ENCODE measurements at places on chromosomes 5 and 9. TPM values are rescaled to one million over a fixed set of nuclear protein-coding genes. Genes with fewer than 3 reads are reported as not detected.

DNA sequence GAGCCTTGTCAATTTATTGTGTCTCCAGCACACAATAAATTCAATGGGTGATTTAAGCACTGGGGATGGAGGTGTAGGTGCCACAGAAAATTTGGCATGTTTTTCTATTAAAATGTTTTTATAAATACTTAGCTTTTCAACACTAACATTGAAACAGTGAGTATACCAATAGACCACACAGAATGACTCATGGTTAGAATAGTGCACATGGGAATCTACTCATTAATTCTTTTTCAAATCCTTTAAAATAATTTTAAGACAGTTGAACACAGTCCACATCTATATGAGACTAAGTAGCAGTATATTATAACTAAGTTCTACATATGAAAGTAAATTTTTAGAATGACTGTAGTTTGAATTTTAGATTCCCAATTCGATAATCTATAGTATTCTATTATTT, 67.1 kb downstream of the LNPEP start:
- H3K27ac ChIP-seq: no peak overlapping the region
- H3K27me3 ChIP-seq: no peaks in the 10 kb centered on the region
- no peaks in the 10 kb centered on the region for H3K4me1 ChIP-seq
- no peak for DNase-seq

DNA sequence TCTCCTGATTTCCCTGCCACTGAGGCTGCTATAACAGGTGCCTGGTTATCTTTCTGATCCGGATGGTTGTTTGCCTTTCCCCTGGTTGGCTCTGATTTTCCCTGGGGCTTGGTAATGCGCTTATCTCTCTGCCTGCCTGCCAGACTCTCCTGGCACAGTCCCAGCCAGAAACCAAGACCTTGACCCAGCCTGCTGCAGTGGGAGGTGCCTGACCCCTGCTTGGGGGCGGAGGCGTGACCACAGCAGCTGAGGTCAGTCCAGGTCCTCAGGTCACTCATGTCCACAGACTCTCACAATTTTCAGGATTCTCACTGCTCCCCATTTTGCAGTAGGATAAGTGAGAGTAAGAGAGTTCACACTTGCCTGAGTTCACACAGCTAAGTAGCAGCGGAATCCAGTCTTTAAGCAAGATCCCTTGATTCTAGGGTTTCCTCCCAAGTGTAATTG, 24.4 kb upstream of the SYNPO start:
- no peaks in the 10 kb centered on the region for H3K36me3 ChIP-seq
- H3K27me3 ChIP-seq: no peaks in the 10 kb centered on the region
- peak overlapping the region; percentile 62 for H3K27ac ChIP-seq
- H3K4me3 ChIP-seq: no peak overlapping the region
- H3K4me1 ChIP-seq: peaks cover 91% of the 10 kb centered on the region

DNA sequence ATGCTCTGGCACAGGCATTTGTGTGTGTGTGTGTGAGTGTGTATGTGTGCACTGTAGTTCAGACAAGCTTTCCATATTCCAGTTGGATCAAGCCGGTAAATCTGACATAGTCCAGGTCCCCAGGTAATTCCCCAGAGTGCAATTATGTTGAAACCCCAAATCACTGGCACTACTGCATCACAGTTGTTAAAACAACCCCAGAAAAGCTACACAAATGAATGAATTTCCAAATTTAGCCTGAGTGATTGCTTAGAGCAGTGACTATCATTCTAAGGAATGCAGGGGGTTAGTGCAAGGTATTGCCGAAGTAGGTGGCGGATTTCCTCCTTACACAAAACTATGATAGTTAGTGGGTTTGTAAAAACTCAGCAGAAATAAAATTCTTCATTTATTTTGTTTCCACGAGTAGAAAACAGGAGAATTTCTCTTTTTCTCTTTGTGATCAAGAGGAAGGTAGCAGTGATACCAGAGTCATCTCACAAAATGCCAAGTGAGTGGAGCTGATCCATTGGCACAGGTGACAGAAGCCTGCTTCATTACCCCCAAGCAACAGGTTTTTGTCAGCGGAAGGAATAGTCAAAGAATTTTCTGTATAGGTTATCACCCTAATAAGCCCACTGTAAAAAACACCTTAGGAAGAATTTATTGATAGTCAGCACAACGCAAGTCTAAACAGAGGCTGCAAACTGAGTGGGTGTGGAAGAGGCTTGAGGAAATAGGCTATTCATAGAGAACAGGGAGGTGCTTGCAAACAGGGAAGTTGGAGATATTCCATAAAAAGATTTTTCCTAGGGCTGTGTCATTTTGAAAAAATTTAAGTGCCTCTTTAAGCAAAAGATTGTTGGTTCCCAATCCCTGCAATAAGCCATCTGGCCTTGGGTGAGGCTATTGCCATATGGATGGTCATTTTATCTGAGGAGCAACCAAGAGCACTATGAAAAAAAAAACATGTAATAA, 385.1 kb downstream of the CHSY3 start:
- H3K4me3 ChIP-seq: no peak overlapping the region
- no peak for DNase-seq
- H3K27ac ChIP-seq: no peak overlapping the region
- H3K4me1 ChIP-seq: no peaks in the 10 kb centered on the region

DNA sequence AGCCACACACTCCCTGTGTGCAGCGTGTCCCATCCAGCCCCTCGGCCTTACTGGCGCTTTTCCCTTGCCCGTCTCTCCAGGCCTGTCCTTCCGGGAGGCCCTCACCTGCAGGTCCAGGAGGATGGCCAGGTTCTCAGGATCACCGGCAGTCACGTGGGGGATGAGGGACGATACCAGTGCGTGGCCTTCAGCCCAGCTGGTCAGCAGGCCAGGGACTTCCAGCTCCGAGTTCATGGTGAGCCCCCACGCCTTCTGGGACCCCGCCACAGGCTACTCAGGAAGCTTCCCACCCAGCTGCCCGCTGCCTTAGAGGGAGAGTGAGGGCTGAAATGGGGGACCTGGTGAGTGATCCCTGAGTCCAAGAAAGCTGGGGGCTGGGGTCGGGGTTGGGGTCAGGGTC, 85.8 kb downstream of the HMCN2 start:
- no peaks in the 10 kb centered on the region for H3K4me1 ChIP-seq
- H3K27ac ChIP-seq: no peak overlapping the region
- no peak for DNase-seq
- H3K4me3 ChIP-seq: no peak overlapping the region

DNA sequence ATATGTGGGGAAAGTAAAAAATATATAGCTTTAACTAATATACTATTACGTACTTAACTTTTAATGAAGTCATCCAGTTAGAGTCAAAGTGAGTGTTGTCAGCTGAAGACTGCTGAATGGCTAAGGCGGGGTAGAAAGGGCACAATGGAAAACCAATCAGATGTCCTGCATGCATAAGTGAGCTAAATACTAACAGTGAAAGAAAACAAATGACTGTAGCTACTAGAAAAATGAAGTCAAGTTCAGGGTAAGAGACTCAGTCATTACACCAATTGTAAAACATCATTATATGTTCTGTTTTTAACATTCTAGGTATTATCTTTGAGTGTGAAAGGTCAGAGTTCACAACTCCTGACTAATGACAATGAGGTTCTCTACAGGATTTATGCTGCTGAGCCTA, 295.2 kb downstream of the ADGRV1 start:
- no peak overlapping the region for H3K4me3 ChIP-seq
- no peak for DNase-seq
- no peaks in the 10 kb centered on the region for H3K4me1 ChIP-seq
- H3K27ac ChIP-seq: no peak overlapping the region

- peaks cover 10% of the 10 kb centered on the region for H3K4me1 ChIP-seq
- no peaks in the 10 kb centered on the region for H3K36me3 ChIP-seq
- no peak for DNase-seq
- no peaks in the 10 kb centered on the region for H3K27me3 ChIP-seq
- H3K4me3 ChIP-seq: no peak overlapping the region
These were observed 155.7 kb upstream of the ZNF462 start for GRCh38 chr9:106707291-106707690.

GRCh38 chr5:180611140-180611850, 20.0 kb upstream of the SCGB3A1 start:
- no peaks in the 10 kb centered on the region for H3K36me3 ChIP-seq
- H3K4me3 ChIP-seq: no peak overlapping the region
- no peaks in the 10 kb centered on the region for H3K4me1 ChIP-seq

DNA sequence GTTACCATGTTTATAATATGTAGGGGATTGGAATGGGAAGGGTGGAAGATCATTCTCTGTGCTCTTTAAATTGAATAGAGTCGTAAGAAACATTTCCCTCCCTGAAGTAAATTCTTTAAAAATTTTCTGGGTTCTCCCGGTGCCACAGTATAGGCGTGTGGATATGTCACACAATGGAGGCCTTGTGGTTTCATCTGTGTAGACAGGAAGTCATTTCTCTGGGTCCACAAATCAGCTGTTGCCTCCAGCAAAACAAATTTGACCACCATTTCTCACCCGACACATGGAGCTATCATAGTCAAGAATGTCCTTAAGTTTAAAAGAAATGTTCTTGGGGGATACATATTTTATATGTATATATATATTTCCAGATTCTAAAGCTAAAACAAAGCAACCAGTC, 17.4 kb downstream of the CEP78 start:
- H3K4me1 ChIP-seq: no peaks in the 10 kb centered on the region
- DNase-seq: no peak
- peaks cover 9% of the 10 kb centered on the region for H3K36me3 ChIP-seq
- H3K4me3 ChIP-seq: no peak overlapping the region
- no peaks in the 10 kb centered on the region for H3K27me3 ChIP-seq

GRCh38 chr5:77029376-77029885, 773 bp upstream of the AGGF1 start:
- H3K27me3 ChIP-seq: no peaks in the 10 kb centered on the region
- peaks cover 12% of the 10 kb centered on the region for H3K4me1 ChIP-seq
- peak overlapping the region; percentile 96 for H3K4me3 ChIP-seq
- peak overlapping the region; percentile 98 for H3K27ac ChIP-seq
- DNase-seq: no peak

DNA sequence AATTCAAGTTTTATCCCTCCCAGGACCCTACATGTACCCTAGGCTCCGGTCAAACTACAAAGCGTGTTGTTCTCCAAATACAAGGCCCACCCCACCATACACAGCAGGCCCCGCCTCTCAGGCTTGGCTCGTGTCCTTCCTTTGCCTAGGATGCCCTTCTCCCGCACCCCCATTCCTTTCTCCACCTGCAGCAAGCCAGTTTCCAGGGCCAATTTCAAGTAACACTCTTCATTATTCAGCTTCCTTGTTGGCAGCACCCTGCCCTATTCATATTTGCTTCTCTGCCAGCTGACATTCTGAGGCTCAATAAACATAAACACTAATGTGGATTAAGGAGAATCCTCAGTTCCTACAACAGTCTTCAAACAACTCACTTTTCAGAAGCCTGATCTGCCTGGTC, 31.7 kb downstream of the EPB41L4B start:
- no peaks in the 10 kb centered on the region for H3K27me3 ChIP-seq
- peaks cover 6% of the 10 kb centered on the region for H3K4me1 ChIP-seq
- no peak for DNase-seq

DNA sequence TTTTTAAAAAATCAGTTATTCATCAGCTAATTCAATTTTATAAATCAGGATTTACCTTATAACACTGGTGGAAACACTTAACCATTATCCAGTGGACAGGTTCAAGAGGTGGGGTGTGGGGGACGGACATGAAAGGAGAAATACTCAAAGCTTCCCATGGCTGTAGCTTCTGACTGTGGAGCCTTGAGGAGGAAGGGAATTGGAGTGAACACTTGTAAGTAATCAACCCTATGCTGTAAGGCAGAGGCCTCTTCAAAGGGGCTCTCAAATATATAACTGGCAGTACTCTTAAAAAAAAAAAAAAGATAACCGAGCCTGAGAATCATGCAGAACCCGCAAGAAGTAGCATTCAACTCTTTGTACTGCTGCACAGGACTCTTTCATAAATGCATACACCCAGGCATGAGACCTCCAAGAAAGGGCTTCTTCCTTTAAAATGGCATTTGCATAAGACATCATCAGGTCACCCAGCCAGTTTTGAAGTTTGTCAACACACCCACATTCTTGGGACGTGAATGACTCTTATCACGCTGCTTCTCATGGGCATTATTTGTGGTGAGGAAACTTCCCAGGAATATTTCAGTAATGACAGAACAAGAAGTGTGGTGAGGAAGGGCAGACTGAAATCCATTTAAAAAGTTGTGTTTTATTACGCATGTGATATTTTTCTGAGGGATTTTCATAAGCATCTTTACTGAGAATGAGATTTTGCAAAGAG, 8.1 kb downstream of the OSMR start:
- H3K4me1 ChIP-seq: peaks cover 24% of the 10 kb centered on the region
- no peak overlapping the region for H3K4me3 ChIP-seq
- H3K27ac ChIP-seq: peak overlapping the region; percentile 66
- DNase-seq: no peak
- H3K36me3 ChIP-seq: no peaks in the 10 kb centered on the region
- H3K27me3 ChIP-seq: no peaks in the 10 kb centered on the region

- peak overlapping the region; percentile 99 for H3K4me3 ChIP-seq
- H3K36me3 ChIP-seq: peaks cover 33% of the 10 kb centered on the region
- peaks cover 91% of the 10 kb centered on the region for H3K4me1 ChIP-seq
- no peaks in the 10 kb centered on the region for H3K27me3 ChIP-seq
- peak overlapping the region; percentile 98 for H3K27ac ChIP-seq
These were observed 846 bp downstream of the MGAT1 start for GRCh38 chr5:180801596-180802324.

DNA sequence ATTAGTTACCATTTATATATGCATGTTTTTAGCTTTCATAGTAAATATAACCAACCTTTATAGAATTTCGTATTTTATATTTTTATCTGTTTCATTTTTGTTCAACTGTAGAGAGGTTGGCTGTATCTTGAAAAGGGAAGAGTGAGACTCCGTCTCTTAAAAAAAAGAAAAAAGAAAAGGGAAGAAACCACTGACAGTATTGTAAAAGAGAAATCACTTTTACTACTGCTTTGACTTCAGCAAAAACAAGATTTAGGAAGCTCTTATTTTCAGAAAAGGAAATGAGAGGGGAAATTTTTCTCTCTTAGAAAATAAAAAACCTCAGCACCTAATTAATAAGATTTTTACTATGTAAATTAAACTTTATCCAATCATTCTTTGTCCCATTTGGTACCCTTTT, 14.4 kb downstream of the POLK start:
- no peak overlapping the region for H3K27ac ChIP-seq
- H3K27me3 ChIP-seq: no peaks in the 10 kb centered on the region
- H3K4me1 ChIP-seq: peaks cover 5% of the 10 kb centered on the region
- no peak for DNase-seq

The STKLD1 gene
- total RNA-seq: 1.6 TPM

The PRUNE2 gene
- 13.6 TPM for total RNA-seq

The TMEM215 gene
- total RNA-seq: 0.09 TPM

The TAF11L5 gene
- not detected for total RNA-seq

Measured in lower lobe of right lung (tissue), 2 donors.